Stimulated activated CD8-positive, alpha-beta memory T cell treated with anti-CD3 and anti-CD28 coated beads, Interleukin-4, amount 100 ng/mL, for 24 hours (primary cell): ENCODE measurements at places on chromosomes 13 and 19.

GRCh38 chr19:2345076-2345475 is 15.0 kb upstream of the TMPRSS9 start:
- DNase-seq: no peak

DNA sequence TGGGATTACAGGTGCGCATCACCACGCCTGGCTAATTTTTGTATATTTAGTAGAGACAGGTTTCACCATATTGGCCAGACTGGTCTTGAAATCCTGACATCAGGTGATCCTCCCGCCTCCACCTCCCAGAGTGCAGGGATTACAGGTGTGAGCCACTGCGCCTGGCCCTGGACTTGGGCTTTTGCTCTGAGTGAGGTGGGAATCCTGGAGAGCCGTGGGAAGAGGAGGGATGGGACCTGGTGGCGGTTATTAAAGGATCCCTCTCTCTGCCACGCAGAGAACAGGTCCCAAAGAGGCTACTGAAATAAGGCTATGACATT is 1.7 kb upstream of the TLE5 start:
- no peak for DNase-seq

DNA sequence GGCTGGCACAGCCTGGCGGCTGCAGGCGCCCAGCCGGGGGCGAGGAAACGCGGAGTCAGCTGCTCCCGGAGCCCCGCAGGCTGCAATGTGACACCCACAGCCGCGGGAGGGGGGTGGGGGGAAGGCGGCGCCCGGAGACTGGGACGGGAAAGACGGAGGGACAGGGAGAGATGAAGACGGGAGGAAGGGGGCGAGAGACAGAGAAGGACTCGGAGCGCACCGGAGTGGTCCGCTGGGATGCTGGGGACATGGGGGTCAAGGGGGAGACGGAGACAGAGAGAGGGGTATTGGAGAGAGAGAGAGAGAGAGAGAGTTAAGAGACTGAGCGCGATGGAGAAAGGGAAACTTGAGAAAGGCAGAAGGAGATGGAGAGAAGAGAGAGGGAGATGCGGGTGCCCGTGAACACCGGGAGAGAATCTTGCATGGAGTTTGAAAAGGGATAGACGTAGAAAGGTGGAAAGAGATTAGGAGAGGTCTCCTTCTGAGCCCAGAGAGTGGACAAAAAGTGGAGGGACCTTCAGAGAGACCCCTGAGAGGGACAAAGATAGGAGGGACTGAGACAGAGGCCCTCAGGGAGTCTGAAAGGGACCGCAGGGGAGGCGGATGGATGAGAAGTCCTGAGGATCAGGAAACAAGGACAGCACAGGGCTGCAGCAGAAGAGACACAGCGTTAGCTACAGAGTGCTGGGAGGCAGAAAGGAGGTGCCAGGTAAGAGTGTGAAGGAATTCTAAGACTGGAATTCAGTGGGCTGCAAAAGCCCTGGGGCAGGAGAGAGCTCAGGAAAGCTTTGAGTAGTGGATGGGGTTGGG is 1.0 kb downstream of the SCN1B start:
- DNase-seq: no peak

GRCh38 chr13:36352350-36352749 is 6.2 kb upstream of the SPART start:
- no peak for DNase-seq

DNA sequence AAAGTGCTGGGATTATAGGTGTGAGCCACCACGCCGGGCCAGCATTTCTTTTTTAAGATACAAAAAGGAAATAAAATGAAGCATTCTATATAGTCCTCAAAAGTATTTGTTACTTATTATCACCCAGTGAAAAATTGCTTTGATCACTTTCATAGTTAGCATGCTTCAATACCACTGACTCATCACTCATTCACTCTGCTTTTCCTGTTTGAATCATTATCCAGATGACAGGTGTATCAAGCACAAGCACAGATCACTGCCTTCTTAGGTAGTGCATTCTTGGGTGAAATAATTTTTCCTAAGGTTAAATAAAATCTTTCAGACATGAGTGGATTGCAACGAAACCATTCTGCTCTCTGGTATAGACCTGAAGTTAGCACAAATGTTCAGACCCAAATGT is 35.8 kb upstream of the SPART start:
- no peak for DNase-seq

- no peak for DNase-seq
Measured at GRCh38 chr13:34698945-34699344, 243.1 kb upstream of the NBEA start.
